ENCODE measurements at places on chromosomes 1 and 21.

DNA sequence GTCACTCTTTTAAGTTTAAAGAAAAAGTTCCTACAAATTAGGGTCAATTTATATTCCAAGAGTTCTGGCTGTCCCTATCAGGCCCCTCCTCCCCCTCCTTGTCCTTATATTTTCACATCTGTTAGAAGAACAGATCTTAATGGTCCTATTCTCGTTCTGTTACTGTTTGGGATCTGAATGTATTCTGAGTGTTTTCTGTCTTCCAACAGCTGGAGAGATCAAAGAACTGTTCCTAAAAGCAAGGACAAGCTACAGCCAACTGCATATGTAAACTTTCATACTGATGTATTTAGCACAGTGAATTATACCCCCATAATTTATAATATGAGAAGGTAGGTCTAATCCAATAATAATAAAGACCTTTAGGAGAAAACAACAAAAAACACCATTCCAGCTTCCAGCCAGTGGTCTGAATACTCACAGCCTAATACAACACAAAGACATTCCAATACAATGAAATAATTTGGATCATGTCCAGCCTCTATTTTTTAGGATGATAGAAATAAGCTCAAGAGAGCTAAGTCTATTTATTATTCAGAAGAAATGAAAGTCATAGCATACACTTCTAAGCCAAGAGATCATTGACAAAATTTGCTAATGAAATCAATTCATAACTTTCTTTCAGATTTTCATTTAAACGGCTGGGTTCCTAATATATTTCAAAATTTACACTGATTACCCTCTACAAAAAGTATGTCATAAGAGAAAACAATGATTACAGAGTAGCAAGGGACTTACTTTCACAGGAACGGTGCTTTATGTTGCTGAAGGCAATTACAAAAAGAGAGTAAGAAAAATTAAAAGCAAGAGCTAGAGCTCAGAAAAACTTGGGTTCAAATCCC is 25.3 kb downstream of the WLS start:
- DNase-seq = no peak

DNA sequence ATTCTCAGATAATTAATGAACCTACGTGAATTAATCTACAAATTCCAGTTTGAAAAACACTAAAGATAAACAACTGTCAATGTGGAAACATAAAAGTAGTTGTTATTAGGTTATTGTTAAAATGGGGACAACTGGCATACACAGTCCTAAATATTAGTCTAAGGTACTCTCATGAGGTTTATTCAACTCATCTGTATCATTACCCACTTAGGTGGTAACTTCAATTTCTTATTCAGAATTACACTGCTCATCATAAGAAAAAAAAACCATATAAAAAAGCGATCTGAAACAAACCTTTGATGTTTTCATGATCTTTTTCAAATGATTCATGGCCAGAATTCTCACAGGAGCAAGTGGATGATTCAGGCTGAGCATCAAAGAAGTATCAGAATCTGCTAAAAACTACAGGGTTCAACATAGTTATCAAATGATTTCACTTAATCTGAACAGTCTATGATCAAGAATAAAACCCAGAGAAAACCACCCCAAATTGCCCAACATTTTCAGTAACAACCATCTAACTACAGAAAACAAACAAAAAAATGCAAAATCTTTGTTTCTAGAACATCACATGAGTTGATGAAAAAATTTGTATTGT is 13.7 kb downstream of the HEATR1 start:
- no peak for DNase-seq

- no peak for DNase-seq
Observed at GRCh38 chr1:166132496-166132895, 34.3 kb downstream of the FAM78B start.

GRCh38 chr1:63148825-63149645 is 173.3 kb upstream of the FOXD3 start:
- no peak for DNase-seq

GRCh38 chr1:159890390-159890789 is 9.6 kb downstream of the CFAP45 start:
- DNase-seq = no peak

- DNase-seq = peak; percentile 39
Observed at GRCh38 chr1:211711315-211711705, 35.9 kb upstream of the NEK2 start.

DNA sequence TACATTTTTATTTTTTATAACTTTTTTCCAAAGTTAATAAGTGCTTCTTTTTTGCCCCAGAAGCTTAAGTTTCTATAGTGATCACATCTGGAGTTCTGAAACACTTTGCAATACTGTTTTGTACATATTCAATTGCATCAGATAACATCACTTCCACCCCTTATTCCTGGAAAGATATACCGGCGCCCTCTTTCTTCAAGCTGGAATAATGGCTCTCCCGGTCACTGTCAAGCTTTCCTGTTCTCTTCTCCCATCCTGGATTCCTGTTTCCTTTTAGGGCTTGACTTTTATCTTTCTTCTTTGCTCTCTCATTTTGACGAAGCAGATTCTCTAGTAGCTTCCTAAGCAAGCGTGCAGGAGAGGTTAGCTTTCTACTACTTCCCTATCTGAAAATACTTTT is 1866.8 kb downstream of the MRPL39 start:
- DNase-seq = no peak

GRCh38 chr1:6245869-6246496 is 2.0 kb downstream of the HES3 start:
- no peak for DNase-seq

- no peak for DNase-seq
Observed at GRCh38 chr1:79551321-79551720, 544.8 kb upstream of the ADGRL4 start.

DNA sequence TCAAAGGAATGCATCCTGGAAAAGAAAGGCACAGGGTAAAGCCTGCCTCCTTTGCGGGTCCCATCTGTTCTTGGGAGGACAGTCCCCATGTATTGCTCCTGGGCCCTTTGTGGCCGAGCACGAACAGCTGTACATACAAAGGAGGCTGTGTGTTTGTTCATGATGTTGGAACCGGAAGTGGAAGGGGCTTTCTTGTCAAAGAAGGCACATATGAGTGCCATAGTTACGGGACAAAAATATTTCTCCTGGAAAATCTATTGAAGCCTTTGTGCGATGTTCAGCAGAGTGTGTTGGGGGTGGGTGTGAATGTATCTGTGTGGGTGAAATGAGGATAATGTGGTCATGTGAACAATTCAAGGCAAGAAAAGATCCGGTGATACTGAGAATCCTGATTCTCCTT is 297.6 kb downstream of the DISC1 start:
- no peak for DNase-seq

GRCh38 chr1:209652121-209652735 is at the start of gene LAMB3:
Gene LAMB3, minus strand, starts transcription at chr1:209652425. Its CDS starts 1,481 bp downstream, at chr1:209650944.
- no peak for DNase-seq
